ENCODE measurements at places on chromosomes 5 and 9.

GRCh38 chr5:159858871-159859270 is 57.4 kb upstream of the ADRA1B start:
- no peak for DNase-seq

DNA sequence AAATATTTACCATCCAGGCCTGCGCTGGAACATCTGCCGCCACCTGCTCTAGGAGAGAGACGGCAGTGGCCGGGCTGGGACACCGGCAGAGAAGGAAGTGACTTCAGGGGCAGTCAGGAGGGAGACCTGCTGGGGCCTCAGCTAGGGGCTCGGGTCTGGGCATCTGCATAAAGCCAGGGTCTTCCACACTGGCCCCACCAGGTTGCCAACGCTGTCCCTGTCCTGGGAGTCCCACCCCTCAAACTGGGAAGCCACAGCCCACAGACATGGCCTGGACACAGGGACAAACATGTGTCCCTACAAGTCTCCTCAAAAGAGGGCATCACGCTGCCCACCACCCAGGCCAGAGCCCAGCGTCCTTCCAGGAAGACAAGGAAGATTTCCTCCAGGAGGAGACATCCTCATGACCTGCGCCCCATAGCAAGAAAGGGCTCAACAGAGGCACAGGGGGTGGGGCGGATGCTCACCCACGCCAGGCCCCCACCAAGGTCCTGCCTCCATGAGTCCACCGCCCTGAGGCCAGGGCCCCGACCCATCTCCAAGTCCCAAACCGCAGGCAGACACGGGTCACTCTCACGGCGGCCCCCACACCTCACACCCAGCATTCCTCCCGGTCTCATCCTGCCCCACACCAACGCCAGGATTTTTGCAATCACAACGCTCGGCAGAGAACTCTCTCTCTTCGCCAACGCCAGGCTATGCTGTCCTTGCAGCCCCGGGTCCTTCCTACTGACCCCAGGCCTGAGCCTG is 9.0 kb downstream of the VAV2 start:
- no peak for DNase-seq

- no peak for DNase-seq
Observed at GRCh38 chr9:108857572-108857971, 1.8 kb upstream of the ACTL7B start.

DNA sequence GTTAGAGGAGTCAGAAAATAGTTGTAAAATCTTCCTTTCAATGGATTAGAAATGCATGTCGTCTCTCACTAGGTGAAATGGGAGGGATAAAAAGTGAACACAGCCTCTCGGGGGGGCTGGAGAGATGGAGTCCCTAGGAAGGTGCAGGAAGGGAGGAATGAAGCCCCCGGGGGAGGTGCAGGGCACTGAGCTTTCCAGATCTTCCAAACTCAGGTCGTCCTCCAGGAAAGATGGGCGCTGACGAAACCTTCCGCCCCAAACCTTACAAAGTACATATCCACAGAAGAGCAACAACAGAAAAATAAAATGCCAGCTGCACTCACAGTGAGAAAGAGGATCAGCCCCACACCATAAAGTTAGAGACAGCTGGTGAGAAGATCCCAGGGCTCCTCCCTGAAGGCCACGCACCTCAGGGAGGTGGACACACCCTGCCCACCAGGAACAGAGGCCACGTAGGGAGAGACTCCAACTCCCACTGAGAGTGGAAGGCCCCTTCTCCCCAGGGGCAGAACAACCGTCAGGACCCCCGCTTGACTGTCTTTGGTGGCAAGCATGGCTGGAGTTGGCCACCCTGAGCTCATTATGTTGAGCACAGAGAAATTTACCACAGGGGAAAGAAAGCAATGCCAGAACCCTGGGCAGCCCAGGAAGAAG is 174.3 kb downstream of the AUH start:
- no peak for DNase-seq

GRCh38 chr9:136930014-136930413 is 14.5 kb downstream of the FBXW5 start:
- no peak for DNase-seq

GRCh38 chr5:148912146-148912545 is 85.7 kb downstream of the ADRB2 start:
- DNase-seq, result no peak

DNA sequence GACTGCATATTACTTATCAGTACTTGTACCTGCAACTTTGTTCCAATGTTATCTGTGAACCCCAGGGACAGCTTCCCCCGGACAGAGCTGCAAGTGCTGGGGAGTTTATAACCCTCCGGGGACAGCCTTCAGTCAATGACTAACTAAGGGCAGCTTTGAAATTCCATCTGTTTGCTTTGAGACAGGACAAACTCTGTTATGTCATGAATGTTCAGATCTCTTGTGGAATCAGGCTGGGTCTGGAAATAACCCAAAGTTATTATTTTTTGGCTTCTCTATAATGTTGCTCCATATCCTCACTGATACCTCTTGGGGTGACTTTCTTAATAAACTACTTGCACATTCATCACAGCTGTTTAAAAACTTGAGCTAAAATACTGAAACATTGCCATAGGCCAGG is 617.5 kb upstream of the TLE4 start:
- no peak for DNase-seq

All from AG04449 (cell line).